KBM-7 (cell line): ENCODE measurements at places on chromosomes 6 and 20.

DNA sequence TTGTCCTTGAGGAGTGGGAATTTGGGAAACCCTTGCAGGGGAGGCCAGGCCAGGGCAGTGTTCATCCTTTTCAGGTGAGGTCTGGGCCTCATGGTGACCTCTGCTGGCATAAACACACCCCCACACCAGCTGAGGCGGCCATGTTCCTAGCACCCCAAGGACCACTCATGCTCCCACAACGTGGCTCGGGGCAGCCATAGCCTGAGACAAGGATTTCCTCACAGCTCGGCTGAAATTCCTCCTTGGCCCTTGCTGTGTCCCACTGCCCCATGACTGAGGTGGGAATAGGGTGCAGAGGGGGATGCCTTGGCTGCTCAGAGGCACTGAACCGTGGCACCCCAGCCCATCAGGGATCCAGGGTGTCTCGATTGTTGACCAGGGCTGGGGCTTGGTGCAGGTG, 27.3 kb upstream of the SPDEF start:
- peak; percentile 25 for DNase-seq

GRCh38 chr6:55875400-55875799, at the start of gene BMP5:
TSS of gene BMP5 (minus strand) at chr6:55875590. CDS start at chr6:55874865, 725 bp downstream.
- no peak for DNase-seq

- no peak for DNase-seq
Measured at GRCh38 chr6:135385299-135385698, 112.2 kb downstream of the AHI1 start.

GRCh38 chr6:157513004-157513603, 132.1 kb downstream of the ZDHHC14 start:
- DNase-seq = no peak

GRCh38 chr6:56440551-56440981, 193.2 kb upstream of the COL21A1 start:
- DNase-seq = no peak

DNA sequence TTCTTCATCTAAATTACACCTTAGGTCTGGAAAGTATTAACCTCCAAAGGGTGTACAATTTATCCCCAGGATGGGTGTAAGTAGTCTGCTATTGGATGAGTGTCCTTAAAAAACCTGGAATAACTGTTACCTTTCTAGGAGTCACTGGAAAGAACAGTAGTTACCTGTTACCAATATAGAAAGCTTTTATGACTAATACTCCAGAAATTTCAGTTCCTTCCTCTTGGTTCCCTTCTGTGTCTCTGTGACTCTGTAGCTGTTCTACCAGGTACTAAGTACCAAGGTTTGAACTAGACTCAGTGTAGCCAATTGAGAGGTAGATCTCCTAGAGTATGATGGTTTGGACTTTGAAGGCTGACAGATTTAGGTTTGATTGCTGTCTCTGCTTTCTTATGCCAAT, 47.0 kb upstream of the TBX18 start:
- DNase-seq = no peak

- DNase-seq = no peak
Measured at GRCh38 chr6:121967631-121968030, 431.8 kb upstream of the HSF2 start.

- DNase-seq = peak; percentile 54
Measured at GRCh38 chr6:193773-194310, 98.4 kb upstream of the DUSP22 start.

- no peak for DNase-seq
Measured at GRCh38 chr20:2894221-2894620, 20.9 kb downstream of the PTPRA start.

DNA sequence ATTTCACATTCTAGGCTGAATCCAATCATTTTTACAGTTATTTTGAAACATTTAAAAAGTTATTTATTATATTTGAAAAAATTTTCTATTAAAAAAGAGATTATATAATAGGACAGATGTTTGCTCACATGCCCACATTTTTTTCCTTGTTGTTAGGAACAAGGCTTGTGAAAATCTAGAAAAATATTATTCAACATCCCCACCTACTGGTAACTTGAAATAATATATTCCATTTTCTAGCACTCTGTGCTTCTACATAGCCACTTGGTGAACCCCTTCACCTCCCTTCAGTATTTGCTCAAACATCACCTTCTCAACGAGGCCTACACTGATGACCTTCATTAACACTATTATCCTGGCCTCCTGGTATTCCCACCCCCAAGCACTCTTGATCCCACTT, 18.3 kb upstream of the GPRC6A start:
- DNase-seq = peak; percentile 49

DNA sequence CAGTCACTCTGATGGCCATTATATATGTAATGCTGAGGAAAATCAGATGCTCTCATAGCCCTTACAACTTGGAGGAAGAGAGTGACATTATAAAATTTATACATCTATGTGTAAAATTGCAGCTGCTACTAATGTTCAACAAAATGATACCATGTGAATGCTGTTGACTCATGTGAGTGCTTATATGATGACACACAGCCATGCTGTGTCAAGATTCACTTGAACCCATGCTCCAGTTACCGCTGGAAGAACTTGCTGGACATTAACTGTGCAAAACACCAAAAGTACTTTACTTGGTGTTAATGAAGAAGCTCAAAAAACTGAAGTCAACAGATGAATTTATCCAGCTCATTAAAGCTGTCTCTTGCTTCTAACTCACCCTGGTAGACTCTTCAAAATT, 318.9 kb upstream of the PLCB4 start:
- no peak for DNase-seq

- DNase-seq = no peak
Measured at GRCh38 chr6:131549811-131550210, 23.2 kb upstream of the ARG1 start.

- DNase-seq = no peak
Measured at GRCh38 chr6:136599329-136600011, 49.2 kb upstream of the MAP7 start.

GRCh38 chr6:151402228-151402627, 10.9 kb upstream of the ZBTB2 start:
- no peak for DNase-seq

DNA sequence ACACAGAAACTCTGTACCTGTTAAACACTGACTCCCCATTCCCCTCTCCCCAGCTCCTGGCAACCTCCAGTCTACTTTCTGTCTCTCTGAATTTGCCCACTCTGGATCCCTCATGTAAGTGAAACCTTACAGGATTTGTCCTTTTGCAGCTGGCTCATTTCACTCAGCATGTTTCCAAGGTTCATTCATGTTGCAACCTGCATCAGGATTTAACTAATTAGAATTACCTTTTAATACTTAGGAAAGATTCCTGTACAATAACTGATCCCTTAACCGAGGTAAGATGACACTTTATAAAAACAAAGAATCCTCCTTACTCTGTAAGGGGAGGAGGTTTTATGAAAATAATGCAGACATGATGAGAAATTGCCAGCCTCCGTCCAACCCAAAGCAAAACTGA, 113.1 kb upstream of the MTHFD1L start:
- DNase-seq = no peak

GRCh38 chr6:17389274-17389847, 4.0 kb upstream of the CAP2 start:
- DNase-seq = no peak

- no peak for DNase-seq
Measured at GRCh38 chr20:10228330-10228729, 9.7 kb downstream of the SNAP25 start.

DNA sequence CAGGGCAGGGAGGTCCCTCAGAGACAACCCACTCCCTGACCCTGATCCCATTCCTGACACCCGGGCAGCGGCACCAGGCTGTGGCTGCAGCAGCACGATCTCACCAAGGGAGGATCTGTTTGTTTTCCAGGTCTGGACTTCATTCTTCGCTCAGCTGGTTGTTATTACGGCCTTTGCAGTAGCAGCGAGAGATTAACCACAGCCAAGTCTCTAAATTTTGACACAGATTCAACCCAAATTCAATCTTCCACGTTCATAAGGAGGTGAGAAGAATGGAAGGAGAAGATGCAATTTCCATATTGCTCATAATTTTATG, 91.1 kb upstream of the THBS2 start:
- DNase-seq = no peak

DNA sequence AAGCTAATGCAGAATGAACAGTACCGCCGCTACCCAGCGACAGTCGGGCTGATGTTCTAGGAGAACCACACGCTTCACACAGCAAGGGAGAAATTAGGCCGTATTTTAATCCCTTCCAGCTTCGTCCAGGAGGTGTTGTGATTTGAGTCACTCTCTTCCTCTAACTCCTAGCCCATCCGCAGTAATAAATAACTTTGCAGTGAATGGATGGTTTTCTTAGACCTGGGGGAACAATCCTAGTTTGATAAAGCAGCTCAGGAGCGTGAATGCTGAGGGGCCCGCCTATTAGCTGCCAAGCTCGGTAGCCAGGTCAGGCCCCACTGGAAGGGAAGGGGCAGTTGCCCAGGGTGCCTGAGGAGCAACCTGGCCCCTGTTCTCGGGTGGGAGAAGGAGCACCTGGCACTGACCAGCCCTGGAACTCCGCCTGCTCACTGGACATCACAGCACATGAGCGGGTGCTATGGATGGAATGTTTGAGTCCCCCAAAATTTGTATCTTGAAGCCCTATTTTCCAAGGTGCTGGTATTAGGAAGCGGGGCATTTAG, 146.0 kb upstream of the AFDN start:
- DNase-seq = no peak

- peak; percentile 13 for DNase-seq
Measured at GRCh38 chr6:69917834-69918233, 51.5 kb downstream of the COL19A1 start.

- no peak for DNase-seq
Measured at GRCh38 chr6:159104931-159105330, 60.1 kb upstream of the TAGAP start.

- DNase-seq = no peak
Measured at GRCh38 chr6:159473475-159474263, 219.4 kb downstream of the SOD2 start.

GRCh38 chr20:59831916-59832270, 101.5 kb downstream of the SYCP2 start:
- no peak for DNase-seq

- no peak for DNase-seq
Measured at GRCh38 chr6:45187836-45188235, 140.3 kb upstream of the RUNX2 start.

- peak; percentile 11 for DNase-seq
Measured at GRCh38 chr20:37081717-37082289, 14.0 kb downstream of the RBL1 start.

GRCh38 chr20:57658833-57659516, 38.7 kb upstream of the ZBP1 start:
- no peak for DNase-seq

DNA sequence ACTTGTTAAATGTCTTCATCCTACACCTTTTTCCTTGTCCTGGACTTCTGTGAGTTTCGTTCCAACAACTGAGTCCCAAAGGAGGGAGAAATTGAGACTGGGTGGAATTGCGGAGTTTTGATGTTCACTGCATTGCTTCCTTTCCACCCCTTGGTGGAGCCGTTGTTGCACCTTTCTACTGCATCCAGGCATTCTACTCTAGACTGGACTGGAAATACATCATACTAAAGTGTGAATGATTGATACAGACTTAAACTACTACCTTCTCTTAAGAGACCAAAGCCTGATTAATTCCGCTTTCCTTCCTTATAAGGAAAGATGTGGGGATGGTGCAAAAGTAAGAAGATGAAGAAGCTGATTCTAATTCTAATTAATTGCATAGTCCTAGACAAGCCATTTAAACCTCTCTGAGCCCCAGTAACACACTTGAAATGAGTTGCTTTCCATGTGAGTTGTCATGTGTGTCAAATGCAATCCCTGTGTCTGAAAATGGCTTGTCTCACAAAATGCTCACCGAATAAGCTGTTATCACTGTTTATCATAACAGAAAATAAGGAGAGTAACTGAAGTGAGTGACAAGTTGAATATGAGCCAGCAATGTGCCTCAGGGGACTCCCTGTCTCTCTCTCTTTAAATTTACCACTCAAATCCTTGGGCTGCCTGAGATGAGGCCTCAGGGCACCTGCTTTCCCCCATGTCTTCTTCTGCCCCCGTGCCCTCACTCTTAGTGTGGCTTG, 338.3 kb upstream of the CHD6 start:
- DNase-seq = peak; percentile 32

- DNase-seq = no peak
Measured at GRCh38 chr6:124822721-124823120, 139.5 kb upstream of the RNF217 start.

- DNase-seq = peak; percentile 92
Measured at GRCh38 chr6:43723737-43724295, 36.2 kb upstream of the MRPS18A start.

GRCh38 chr20:56689318-56689717, 60.2 kb downstream of the TFAP2C start:
- no peak for DNase-seq

- no peak for DNase-seq
Measured at GRCh38 chr6:43286980-43287716, 10.9 kb upstream of the SLC22A7 start.

DNA sequence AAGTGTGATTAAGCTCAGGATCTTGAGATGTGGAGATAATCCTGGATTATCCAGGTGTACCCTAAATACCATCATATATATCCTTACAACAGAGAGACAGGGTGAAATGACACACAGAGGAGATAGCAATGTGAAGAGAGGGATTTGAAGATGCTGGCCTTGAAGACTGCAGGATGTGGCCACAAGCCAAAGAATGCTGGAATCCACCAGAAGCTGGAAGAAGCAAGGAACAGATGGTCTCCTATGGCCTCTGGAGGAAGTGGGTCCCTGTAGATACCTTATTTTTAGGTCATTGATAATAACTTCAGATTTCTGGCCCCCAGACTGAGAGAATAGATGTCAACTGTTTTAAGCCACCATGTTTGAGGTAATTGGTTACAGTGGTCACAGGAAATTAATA, 95.0 kb downstream of the PAK5 start:
- no peak for DNase-seq

- DNase-seq = peak; percentile 46
Measured at GRCh38 chr20:45358282-45359068, 4.5 kb upstream of the SYS1 start.

GRCh38 chr6:26537846-26538571, at the start of gene HMGN4:
TSS of gene HMGN4 (plus strand) at chr6:26538366. CDS start at chr6:26545207, 6,841 bp downstream.
- peak; percentile 96 for DNase-seq

DNA sequence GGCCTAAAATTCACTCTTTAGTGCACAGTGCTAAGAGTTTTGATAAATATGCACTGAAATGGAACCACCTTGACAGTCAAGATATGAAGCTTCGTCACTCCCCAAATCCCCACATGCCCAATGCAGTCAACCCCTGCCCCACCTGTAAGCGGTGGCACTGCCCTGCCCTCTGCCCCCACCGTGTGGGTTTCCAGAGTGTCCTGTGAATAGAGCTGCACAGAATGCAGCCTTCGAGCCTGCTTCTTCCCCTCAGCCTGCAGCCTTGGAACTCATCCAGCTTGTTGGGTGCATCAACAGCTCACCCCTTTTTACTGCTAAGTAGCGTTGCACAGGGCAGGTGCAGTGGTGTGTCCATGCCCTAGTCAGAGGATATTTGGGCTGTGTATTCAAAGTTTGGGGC, 216.3 kb downstream of the SYNDIG1 start:
- DNase-seq = no peak
